ENCODE measurements at places on chromosomes 7 and 10.

GRCh38 chr10:116168329-116168728 is 104.7 kb downstream of the GFRA1 start:
- no peak for DNase-seq

GRCh38 chr7:148553979-148554378 is 36.6 kb upstream of the C7orf33 start:
- no peak for DNase-seq

GRCh38 chr7:155645662-155646061 is 1.2 kb downstream of the RBM33 start:
- DNase-seq: no peak

DNA sequence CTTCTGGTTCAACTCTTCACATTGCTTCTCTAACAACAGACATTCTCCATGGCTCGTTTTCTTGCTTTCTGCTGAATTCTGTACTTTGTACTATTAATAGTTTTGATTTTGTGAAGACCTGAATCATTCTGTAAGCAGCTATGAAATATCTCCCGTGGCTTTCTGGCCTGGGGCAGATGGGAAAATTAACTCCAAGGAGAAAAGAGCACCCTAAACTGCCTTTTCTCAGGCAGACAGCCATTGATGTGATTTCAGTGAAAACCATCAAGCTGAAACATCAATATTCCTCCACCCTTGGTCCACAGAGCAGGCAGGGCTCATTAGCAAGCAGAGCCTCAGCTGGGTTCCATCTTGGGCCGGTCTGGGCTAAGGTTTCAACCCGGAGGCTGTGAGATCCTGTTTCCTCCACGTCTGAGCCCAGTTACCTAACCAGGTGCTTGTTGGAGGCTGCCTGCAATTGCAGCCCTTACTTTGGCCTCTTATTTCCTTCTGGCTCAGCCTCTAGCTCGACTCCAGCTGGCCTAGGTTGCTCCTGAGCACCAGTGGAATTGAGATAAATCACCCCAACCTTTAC is 21.1 kb upstream of the EZH2 start:
- no peak for DNase-seq

GRCh38 chr7:151442776-151443496 is 3.0 kb upstream of the CRYGN start:
- DNase-seq: no peak

DNA sequence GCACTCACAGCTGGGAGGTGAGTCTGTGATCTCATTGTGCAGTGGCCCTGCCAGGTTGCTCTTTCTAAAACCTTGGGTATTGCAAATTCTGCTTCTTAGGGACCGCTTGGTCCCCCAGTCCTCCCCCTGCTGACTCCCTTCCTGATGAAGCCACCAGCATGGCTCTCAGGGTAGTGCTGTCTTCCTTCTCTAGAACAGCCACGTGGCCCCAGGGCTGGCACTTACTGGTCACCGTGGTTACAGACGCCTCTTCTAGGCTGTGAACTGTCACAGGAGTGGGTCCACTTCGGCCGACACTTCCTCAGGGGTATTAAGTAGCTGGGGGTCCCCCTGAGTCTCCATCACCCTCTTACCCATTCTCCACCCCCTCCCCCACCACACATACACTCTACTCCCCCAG is 2.7 kb upstream of the HTRA1 start:
- no peak for DNase-seq

DNA sequence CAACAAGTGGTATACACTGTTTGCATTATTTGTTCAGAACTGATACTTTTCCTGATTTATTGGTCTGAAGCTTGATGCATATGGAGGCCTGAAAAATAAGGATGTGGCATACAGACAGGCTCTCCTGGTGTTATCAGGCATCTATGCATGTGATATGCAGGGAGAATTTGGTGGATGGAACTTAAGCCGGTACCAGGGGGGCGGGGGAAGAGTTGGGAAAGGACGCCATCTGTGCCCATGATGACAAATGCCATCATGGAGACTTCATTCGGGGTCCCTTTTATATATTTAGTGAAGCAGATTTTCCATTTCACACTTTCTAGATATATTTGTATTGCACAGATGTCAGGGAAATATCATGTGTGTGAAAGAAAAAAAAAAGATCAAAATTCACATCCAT is 5.4 kb downstream of the HECW1 start:
- no peak for DNase-seq

- DNase-seq: no peak
Observed at GRCh38 chr10:15370212-15370855, 755 bp downstream of the FAM171A1 start.

GRCh38 chr7:50467817-50468610 is 17.9 kb upstream of the FIGNL1 start:
- DNase-seq: peak; percentile 78

- peak; percentile 81 for DNase-seq
Observed at GRCh38 chr10:110149259-110149658, 58.1 kb upstream of the MXI1 start.

DNA sequence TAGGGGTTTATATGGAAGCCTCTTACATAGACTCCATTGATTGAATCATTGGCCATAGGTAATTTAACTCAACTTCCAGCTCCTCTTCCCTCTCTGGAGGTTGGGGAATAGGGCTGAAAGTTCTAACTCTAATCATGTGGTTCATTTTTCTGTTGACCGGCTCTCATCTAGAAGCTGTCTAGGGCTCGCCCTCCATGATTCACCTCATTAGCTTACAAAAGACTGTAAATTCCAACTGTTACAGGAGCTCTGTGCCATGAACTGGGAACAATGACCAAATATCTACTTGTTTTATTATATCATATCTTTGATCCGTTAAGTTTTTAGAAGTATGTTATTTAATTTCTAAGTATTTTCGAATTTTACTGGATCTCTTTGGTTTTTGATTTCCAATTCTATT is 263.0 kb downstream of the TCF7L2 start:
- no peak for DNase-seq

- no peak for DNase-seq
Observed at GRCh38 chr10:14659626-14660196, 115.0 kb downstream of the FAM107B start.

DNA sequence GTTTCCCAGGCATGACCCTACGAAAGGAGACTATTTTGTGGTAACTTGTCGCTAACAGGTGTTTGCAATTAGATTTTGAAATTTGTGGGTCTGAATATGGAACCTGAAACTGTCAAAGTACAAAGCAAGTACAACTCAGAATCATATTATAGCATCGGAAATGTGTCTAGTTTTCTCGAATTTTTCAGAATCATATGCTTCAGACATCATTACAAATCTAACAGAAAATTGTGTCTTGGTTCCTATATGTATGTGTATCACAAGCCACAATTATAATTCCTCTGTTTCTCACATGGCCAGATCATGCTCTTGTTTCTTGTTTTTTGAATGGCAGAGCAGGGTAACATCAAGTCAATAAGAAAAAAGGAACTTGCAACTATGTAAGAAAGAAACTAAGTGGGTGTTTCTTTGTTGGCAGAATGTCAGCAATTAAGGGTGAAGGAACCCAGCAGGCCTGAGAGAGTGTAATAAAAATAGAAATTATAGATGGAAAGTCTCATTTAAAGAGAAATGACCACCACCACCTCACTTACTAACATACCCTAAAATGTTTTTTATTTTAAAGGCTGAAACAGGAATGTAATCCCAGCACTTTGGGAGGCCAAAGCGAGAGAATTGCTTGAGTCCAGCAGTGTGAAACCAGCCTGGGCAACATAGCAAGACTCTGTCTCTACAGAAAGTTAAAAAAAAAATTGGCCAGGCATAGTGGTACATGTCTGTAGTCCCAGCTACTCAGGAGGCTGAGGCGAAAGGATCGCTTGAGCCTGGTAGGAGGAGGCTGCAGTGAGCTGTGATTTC is 51.3 kb downstream of the PRTFDC1 start:
- no peak for DNase-seq

- peak; percentile 23 for DNase-seq
Observed at GRCh38 chr10:48232717-48233447, 41.6 kb downstream of the FRMPD2 start.

DNA sequence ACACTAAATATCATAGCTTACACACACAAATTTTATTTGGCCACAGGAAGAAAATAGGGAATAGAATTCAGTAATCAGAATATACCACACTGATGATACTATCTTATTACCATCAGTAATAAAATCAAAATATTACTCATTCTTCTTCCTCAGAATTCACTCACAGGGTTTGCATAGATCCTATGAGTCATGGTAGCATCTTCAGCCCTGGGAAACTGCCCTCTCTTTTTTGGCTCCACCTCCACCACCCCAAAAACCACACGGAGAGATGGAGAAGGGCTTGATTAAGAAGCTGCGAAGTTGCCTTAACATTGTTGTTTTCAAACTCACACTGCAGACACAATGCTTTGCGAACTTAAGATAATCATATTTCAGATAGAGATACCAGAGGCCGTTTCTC is 154.1 kb upstream of the AHR start:
- DNase-seq: no peak

- no peak for DNase-seq
Observed at GRCh38 chr7:43508461-43508860, 74.4 kb upstream of the STK17A start.

DNA sequence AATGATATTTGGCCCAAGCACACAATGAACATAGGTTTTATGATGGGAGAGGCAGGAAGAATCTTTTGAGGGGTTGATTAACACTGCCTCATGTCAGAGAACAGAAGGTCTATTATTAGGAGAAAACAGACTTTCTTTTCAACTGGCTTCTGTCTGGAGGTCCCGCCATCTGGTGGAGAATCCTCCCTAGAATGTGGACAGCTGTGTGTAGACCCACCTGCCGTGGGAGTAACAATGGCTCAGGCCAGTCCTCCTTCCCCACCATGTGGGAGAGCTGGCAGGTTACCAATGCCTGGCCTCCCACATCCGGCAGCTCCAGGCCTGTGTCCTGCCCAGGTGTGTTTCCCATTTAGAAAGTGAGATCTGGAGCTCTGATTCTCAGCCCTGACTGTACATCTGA is 70.4 kb upstream of the AOAH start:
- no peak for DNase-seq

DNA sequence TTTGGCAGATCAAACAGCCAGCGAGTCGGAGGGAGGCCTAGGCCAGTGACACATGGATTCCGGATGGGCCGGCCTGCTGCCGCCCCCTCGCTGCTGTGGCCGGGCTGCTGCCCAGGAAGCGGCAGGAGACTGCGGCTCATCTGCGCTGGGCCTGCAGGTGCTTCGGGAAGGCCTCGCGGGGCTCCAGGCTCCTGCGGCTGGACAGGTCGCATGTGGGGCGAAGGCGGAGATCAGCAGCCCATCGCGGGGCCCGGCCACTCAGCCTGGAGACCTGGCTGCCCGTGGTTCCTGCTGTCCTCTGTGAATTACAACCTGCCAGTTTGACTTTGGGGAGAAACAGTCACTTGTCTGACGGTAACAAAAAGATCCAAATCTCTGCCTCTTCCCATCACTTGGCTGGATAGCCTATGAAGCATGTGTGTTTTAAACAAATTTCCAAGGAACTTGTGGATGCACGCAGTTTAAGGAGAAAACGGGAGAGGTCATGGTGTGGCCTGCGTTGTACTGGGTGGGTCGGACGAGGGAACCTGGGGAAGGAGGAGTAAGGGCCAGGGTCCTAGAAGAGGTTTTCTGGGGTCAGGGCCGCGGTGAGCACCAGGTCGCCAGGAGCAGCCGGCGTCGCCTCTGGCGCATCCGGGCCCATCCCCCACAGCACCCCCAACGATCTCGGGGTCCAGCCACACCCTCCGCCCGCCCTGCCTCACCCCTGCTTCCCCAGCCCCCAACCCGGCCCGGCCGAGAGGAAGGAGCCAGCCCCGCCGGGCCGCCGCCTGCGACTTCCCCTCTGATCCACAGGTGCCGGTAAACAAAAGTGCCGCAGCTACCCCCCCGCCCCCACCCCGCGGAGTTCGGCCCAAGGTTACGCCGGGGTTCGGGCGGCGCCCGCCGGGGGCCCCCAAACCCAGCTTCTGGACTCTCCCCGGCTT is 1.6 kb downstream of the SPOCK2 start:
- no peak for DNase-seq

DNA sequence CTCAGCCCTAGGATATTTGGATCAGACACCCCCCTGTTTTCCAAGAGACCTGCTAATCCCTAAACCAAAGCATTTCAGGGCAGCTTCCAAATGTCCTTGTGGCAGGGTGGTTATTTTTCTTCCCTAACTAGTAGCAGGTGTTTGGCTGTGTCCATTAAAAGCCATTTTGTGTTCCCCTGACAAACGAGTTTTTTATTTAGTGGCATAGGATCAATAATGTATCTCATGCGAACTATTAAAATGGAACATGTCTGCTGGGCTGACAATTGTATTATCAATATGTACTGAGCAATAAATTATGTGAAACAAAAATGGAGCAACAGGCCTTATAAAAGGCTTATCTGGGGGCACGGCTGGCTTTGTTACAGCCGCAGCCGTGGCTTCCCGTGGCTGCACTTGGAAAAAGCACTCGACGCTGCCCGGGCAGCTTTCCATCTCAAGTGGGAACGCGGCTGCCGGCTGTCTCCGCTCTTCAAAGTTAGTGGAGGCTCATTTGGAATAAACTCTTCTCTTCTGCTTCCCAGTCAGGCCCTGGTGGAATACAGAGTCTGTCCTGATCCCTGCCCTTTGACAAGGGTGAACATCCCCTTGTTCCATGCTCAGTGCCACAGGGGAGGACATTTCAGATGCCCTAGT is 554.3 kb downstream of the TYW1 start:
- no peak for DNase-seq

DNA sequence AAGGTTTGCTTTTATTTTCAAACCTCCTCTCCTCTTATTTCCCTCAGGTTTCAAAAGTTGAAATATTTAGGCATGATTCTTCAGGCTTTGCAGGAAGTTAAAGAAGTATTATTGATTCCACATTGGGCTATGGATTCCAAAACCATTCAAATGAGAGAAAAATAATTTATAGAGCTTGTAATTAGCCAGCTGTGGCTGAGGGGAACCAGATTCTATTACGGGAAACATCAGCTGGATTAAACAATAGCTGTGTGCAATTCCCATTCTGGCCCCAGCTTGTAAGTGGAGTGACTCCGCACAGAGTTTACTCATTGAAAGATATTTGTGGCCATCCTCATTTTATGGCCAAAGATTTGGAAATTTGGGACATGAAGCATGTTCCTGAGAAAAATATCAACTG is 77.0 kb upstream of the PHYHIPL start:
- DNase-seq: no peak

- peak; percentile 57 for DNase-seq
Observed at GRCh38 chr10:69629897-69630650, at the start of gene FAM241B. FAM241B (plus strand) TSS chr10:69630247; CDS start chr10:69631744, 1,497 bp downstream.

GRCh38 chr10:104907521-104907920 is 266.4 kb downstream of the SORCS3 start:
- no peak for DNase-seq

- no peak for DNase-seq
Observed at GRCh38 chr7:55723621-55723941, 139.0 kb downstream of the SEPTIN14 start.

DNA sequence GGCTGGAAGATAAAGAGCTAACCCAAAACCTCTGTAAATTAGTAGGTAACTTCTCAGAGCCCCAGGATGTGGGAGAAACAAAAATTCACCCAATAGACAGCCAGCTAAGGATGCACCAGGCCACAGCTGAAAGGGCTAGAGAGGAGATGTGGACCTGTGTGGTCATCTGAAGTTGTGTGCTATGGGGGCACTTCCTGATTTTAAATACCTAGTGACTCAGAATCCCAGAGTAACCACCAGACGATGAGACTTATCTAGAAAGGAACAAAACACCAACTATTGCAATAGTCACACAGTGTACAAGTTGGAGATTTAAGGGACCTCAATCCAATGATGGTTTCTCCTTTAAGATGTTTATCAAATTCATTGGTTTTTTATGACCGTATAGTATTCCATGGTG is 408.3 kb upstream of the ANKRD30A start:
- no peak for DNase-seq

GRCh38 chr7:41892356-41893100 is 189.6 kb upstream of the INHBA start:
- no peak for DNase-seq

All from liver (tissue), 10 donors.